H1 (cell line): ENCODE measurements at places on chromosomes 7 and 10. TPM values are rescaled to one million over a fixed set of nuclear protein-coding genes. Genes with fewer than 3 reads are reported as not detected.

GRCh38 chr7:7114575-7115291 lies 67.6 kb upstream of the C1GALT1 start:
- H3K36me3 ChIP-seq = no peaks in the 10 kb centered on the region
- no peaks in the 10 kb centered on the region for H3K27me3 ChIP-seq
- DNase-seq = no peak
- no peak overlapping the region for H3K27ac ChIP-seq
- H3K4me3 ChIP-seq = no peak overlapping the region

GRCh38 chr7:154167807-154168206 lies 115.6 kb downstream of the DPP6 start:
- H3K36me3 ChIP-seq = no peaks in the 10 kb centered on the region
- peaks cover 11% of the 10 kb centered on the region for H3K4me1 ChIP-seq
- no peak overlapping the region for H3K27ac ChIP-seq

GRCh38 chr7:97873606-97874005 lies 1.4 kb upstream of the ASNS start:
- H3K4me1 ChIP-seq = peaks cover 2% of the 10 kb centered on the region
- 0 out of 2 replicates have a peak, but pooled peaks cover 5% of the 10 kb centered on the region for H3K27me3 ChIP-seq
- no peak overlapping the region for H3K4me3 ChIP-seq
- H3K27ac ChIP-seq = no peak overlapping the region
- no peak for DNase-seq

- no peak overlapping the region for H3K27ac ChIP-seq
- no peak overlapping the region for H3K4me3 ChIP-seq
- H3K27me3 ChIP-seq = no peaks in the 10 kb centered on the region
- no peak for DNase-seq
Observed at GRCh38 chr10:118002581-118002980, 44.2 kb downstream of the RAB11FIP2 start.

DNA sequence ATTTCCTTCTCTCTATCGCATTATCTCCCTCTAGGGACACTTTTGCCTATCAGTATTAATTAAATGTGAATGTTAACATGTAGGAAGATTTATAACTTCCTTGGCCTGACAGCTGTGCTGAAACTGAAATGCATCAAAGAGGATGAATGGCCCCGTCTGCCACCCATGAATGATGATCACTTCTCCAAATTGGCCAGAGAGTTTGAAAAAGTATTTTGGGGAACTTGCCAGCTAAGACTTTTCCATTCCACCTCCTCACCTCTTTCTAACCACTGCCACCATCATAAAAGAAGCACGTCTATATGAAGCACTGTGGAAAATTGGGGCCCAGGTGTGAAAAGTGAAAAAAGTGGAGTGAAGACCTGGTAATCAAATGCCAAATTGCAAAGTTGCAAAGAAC lies 25.4 kb upstream of the ST8SIA6 start:
- H3K27me3 ChIP-seq = peaks cover 1% of the 10 kb centered on the region
- no peaks in the 10 kb centered on the region for H3K4me1 ChIP-seq
- no peak overlapping the region for H3K27ac ChIP-seq
- H3K4me3 ChIP-seq = no peak overlapping the region
- DNase-seq = no peak
- no peaks in the 10 kb centered on the region for H3K36me3 ChIP-seq

- no peaks in the 10 kb centered on the region for H3K27me3 ChIP-seq
- H3K36me3 ChIP-seq = no peaks in the 10 kb centered on the region
- no peak overlapping the region for H3K27ac ChIP-seq
- DNase-seq = no peak
Observed at GRCh38 chr7:68622500-68622899, 975.8 kb upstream of the AUTS2 start.

DNA sequence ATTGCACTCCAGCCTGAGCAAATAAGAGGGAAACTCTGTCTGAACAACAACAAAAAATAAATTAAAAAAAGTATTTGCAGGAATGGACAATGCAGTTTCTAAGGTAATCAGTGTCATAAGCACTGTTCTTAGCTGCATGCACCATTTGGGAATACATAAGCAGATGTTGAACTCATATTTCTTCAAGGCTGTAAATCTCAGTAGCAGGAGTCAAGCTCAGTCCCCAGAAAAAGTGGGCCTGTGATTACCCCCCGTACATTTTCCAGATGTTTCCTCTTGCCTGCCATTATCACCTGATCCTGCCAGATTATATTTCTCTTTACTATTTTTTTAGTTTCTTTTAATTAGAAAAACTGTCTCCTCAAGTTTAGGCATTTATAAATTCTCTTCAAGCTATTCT lies 667.6 kb upstream of the ANKRD30A start:
- no peaks in the 10 kb centered on the region for H3K27me3 ChIP-seq
- H3K4me3 ChIP-seq = no peak overlapping the region

DNA sequence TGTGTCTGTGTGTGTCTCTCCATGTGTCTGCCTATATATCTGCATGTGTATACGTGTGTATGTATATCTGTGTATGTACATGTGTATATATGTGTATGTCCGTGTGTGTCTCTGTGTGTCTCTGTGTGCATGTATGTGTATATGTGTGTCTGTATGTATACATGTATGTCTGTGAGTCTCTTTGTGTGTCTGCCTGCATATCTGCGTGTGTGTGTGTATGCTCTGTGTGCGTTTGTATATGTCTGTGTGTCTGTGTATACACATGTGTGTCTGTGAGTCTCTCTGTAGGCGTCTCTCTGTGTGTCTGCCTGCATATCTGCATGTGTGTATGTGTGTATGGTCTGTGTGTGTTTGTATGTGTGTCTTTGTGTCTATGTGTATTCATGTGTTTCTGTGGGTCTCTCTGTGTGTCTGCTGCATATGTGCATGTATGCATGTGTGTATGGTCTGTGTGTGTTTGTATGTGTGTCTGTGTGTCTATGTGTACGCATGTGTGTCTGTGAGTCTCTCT lies 23.7 kb upstream of the KLF6 start:
- H3K4me1 ChIP-seq = 0 out of 2 replicates have a peak, but pooled peaks cover 2% of the 10 kb centered on the region
- DNase-seq = no peak
- no peak overlapping the region for H3K4me3 ChIP-seq
- no peaks in the 10 kb centered on the region for H3K36me3 ChIP-seq

DNA sequence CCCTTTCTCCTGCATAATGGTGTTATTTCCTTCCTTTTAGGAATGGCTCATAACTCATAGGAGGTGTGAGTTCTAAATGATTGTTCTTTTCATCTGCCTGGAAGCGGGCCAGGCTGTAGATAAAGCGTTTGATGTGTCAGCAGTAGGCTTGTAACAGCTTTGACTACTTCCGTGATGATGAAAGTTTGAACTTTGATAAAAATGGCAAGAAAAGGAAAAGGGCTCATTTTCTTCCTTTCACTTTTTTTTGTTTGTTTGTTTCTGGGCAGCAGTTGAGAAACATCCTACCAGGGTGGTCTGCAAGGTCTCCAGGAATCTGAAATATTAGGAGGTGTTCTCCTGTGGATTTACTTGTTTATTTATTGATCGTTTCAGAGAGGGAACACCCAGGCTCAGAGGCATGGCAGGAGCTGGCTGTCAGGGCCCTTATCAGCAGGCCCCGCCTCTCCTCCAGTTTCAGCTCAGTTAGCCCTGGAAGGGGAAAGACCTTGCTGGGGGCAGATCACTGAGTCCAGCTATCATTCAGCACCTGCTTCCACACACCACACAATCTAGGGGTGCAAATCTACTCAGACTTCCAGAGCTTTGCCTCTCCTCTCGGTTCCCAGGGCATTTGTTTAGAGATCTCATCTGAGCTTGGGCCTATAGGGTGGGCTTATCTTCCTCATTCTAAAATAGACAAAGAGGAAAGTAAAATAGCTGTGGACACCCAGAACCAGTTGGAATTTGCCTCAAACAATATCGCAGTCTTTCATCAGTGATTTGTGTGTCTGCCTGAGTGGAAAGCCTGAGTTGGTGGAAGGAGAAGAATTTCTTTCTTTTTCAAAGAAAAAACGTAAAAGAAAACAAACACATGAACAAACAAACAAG lies 130.9 kb downstream of the BMPER start:
- H3K4me1 ChIP-seq = no peaks in the 10 kb centered on the region
- H3K4me3 ChIP-seq = no peak overlapping the region
- H3K27ac ChIP-seq = no peak overlapping the region
- H3K27me3 ChIP-seq = no peaks in the 10 kb centered on the region

GRCh38 chr10:5607594-5607993 lies 58.8 kb downstream of the ASB13 start:
- DNase-seq = no peak
- no peaks in the 10 kb centered on the region for H3K4me1 ChIP-seq
- H3K4me3 ChIP-seq = no peak overlapping the region
- no peaks in the 10 kb centered on the region for H3K27me3 ChIP-seq

DNA sequence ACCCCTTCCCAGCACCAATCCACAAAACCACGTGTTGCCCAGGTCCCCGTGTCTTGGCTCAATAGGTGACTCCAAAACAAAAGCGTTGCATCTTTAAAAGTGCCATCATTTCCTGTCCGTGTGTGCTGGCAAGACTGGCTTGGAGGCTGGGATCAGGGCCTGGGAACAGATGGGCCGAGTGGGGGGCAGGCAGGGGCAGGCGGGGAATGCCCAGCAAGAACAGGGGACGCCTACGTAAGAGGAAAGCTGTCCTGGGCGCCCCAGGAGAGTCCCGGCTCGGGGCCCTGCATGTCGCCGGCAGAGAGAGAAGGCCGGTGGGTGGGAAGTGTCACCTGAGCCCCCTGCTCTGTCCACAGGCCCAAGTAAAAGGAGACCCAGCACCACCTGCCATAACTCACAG lies 86.5 kb downstream of the PAXIP1 start:
- H3K27ac ChIP-seq = no peak overlapping the region
- H3K4me3 ChIP-seq = no peak overlapping the region
- no peak for DNase-seq
- no peaks in the 10 kb centered on the region for H3K4me1 ChIP-seq
- no peaks in the 10 kb centered on the region for H3K36me3 ChIP-seq

DNA sequence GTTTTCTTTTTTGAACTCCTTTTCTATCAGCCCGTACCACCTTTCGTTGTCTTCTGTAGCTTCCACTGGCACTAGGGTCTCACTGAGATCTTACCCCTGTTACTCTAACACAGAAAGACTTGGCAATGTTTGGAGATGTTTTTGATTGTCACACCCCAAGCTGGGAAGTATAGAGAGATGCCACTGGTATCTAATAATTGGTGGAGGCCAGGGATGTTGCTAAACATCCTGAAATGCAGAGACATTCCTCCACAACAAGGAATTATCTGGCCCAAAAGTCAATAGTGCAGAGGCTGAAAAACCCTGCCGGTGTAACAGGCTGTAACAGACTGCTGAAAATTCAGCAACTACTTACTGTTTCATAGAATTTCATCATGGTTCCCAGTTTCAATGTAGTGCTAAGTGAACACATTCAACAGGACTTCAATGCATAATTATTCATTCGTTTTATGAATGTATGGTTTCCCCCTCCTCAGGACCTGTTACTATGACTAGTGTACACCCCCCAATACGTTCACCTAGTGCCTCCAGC lies 115.9 kb downstream of the TRIM24 start:
- H3K4me3 ChIP-seq = no peak overlapping the region
- H3K36me3 ChIP-seq = peaks cover 25% of the 10 kb centered on the region
- H3K27me3 ChIP-seq = no peaks in the 10 kb centered on the region
- no peak overlapping the region for H3K27ac ChIP-seq
- no peak for DNase-seq
- 0 out of 2 replicates have a peak, but pooled peaks cover 2% of the 10 kb centered on the region for H3K4me1 ChIP-seq

- H3K36me3 ChIP-seq = no peaks in the 10 kb centered on the region; the same call in 1 of the 2 replicates
- 0 out of 2 replicates have a peak, but pooled peaks cover 3% of the 10 kb centered on the region for H3K4me1 ChIP-seq
- no peak overlapping the region for H3K4me3 ChIP-seq
- DNase-seq = no peak
- H3K27ac ChIP-seq = no peak overlapping the region
- no peaks in the 10 kb centered on the region for H3K27me3 ChIP-seq
Observed at GRCh38 chr10:80443531-80443974, 10.6 kb upstream of the TSPAN14 start.

- no peak for DNase-seq
- H3K4me1 ChIP-seq = no peaks in the 10 kb centered on the region
- no peaks in the 10 kb centered on the region for H3K27me3 ChIP-seq
- no peak overlapping the region for H3K4me3 ChIP-seq
- no peak overlapping the region for H3K27ac ChIP-seq
- H3K36me3 ChIP-seq = no peaks in the 10 kb centered on the region
Observed at GRCh38 chr7:12146813-12147212, 64.3 kb upstream of the TMEM106B start.

DNA sequence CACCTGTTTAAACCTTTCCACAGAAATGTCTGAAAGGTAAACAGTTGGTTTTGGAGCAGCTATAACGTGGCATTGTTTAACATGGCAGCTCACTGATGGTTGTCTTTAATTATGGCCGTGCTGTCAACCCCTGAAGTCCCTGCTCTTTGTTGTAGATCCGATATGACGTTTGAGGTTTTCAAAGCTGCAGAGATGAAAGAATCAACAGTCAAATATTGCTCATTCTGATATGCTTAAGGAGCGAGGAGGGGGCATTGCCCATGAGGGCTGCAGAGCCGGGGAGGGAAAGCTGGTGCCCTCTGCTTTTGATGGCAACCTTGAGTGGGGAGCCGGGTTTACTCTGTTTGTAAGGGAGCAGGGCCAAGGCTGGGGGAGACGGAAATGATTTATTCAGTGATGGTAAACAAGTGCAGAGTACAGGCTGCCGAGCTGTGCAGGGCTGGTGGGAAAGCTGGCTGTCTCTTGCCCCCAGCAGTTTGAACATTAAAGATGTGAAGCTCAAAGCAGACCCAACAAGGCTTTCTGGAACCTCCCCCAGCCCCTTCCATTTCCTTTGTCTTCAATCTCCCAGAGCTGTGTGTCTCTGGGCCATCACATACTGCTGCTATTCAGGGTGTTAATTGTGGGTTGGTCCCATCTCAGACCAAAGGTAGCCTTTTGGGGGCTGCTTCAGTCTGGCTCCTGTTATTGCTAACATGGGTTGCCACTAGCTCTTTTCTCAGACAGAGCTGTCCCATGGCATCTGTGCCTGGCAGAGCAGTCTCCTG lies 345.5 kb downstream of the LRMDA start:
- H3K4me1 ChIP-seq = no peaks in the 10 kb centered on the region
- no peak overlapping the region for H3K27ac ChIP-seq
- no peaks in the 10 kb centered on the region for H3K27me3 ChIP-seq
- H3K36me3 ChIP-seq = no peaks in the 10 kb centered on the region
- DNase-seq = no peak

Gene GPR26
- 0.09 and 0.10 TPM in 2 replicates for total RNA-seq

Gene FBXW4
- 29.6 and 32.8 TPM in 2 replicates for total RNA-seq

Gene ICA1
- total RNA-seq = 36.9 and 37.1 TPM in 2 replicates

Gene HOXA6
- total RNA-seq = not detected in 2 replicates

Gene ANXA8L1
- not detected in 2 replicates for total RNA-seq

Gene ANKRD30A
- not detected in 2 replicates for total RNA-seq

Gene ANXA8
- not detected in 2 replicates for total RNA-seq
